Activated CD8-positive, alpha-beta T cell treated with anti-CD3 and anti-CD28 coated beads for 36 hours (primary cell): ENCODE measurements at places on chromosomes 16 and 17. TPM values are rescaled to one million over a fixed set of nuclear protein-coding genes. Genes with fewer than 3 reads are reported as not detected.

MYO1C gene
- 12.6 TPM for total RNA-seq

ZDHHC1 gene
- total RNA-seq: 0.54 TPM

DNA sequence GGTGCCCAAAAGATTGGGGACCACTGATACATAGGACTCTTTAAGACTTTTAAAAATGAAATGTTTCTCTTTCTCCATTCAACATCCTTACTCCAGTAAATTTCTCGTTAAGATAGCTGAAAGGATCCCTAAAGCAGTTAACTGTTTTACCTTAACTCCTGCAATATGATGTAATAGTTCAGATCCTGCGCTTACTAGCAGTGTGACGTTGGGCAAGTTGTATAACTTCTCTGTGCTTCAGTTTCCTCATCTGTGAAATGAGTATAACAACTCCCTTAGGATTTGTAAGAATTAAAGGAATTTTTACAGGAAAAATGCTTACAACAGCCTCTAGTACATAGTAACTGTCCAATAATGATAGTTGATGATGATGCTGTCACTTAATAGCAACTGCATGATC lies 158.9 kb downstream of the TANC2 start:
- DNase-seq: no peak

DNA sequence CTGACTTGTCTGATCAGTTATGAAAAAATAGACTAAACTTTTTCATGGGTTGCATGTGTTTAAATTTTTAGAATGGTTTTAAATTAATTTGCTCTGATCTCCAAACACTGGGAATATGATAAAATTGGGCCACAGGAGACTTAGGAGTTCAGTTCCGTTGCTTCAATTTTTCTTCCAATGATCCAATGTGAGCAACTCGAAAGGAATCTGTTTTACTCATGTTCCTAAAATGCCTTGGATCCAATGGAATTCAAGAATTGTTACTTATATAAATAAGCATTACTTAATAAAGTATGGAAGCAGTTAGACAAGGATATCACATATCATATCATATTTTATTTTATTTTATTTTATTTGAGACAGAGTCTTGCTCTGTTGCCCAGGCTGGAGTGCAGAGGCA lies 56.0 kb upstream of the NACA2 start:
- DNase-seq: no peak

NPIPB9 gene
- 3.8 TPM for total RNA-seq

GRCh38 chr16:58409316-58409973 lies 17.2 kb downstream of the GINS3 start:
- DNase-seq: no peak

GRCh38 chr17:34146440-34147043 lies 108.5 kb upstream of the CCL2 start:
- peak; percentile 79 for DNase-seq

DNA sequence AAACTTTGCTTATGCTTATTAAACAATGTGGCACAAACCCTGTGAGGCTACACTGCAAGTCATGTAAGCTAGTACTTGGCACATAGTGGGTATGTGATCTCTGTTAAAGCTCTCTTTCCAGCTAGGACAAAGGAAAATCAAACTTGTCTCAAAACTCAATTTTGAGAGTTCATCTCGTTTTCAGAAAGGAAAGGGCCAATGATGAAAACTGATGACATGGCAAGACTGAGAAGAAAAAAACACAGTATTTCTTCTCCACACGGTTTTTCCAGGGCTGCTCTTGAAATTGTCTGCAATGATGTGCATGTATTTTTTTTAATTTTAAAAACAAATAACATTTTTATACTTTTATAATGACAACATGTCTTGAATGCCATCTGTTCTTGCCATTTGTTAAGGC lies 389.8 kb downstream of the CA10 start:
- DNase-seq: no peak

DNA sequence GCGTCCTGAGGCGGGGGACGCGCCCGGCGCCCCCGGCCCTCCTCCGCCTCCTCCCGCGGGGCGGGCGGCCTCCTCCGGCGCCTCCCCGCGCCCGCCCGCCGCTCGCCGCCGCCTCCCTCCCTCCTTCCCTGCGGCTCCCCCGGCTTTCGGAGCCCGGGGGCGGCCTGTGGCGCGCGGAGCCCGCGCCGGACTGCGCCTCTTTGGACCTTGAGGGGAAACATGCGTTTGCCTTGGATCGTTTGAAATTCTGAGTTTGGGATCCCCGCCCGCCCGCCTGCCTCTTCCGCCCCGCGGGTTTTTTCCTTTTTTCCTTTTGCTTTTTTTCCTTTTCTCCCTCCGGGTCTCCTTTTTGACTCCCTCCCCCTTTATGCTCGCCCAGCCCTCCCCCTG lies 390 bp downstream of the ZNRF1 start:
- DNase-seq: peak; percentile 21

OSBPL7 gene
- total RNA-seq: 19.8 TPM

- DNase-seq: no peak
Measured at GRCh38 chr16:24853830-24854229, 8.1 kb downstream of the SLC5A11 start.

GRCh38 chr17:40121181-40122135 lies at the start of gene MSL1:
TSS of gene MSL1 (plus strand) at chr17:40121971. CDS start at chr17:40122613, 642 bp downstream.
- DNase-seq: peak; percentile 85

- DNase-seq: peak; percentile 30
Measured at GRCh38 chr17:17813055-17813724, 23.6 kb downstream of the SREBF1 start.
